Sciatic nerve (tissue), 2 donors: ENCODE measurements at places on chromosomes 11 and 22. TPM values are rescaled to one million over a fixed set of nuclear protein-coding genes. Genes with fewer than 3 reads are reported as not detected.

The MYO7A gene
- 16.7 TPM for total RNA-seq

The ATG2A gene
- total RNA-seq, result 28.0 TPM

The C11orf91 gene
- not detected for total RNA-seq

The PDGFB gene
- total RNA-seq, result 24.2 TPM

The USP35 gene
- total RNA-seq, result 11.5 TPM

The TRIM48 gene
- not detected for total RNA-seq

The EXPH5 gene
- 11.9 TPM for total RNA-seq

The ALX4 gene
- total RNA-seq, result 1.1 TPM

The ACTN3 gene
- 0.71 TPM for total RNA-seq

The KRTAP5-2 gene
- total RNA-seq, result not detected

The NNMT gene
- total RNA-seq, result 322 TPM

The FCHSD2 gene
- total RNA-seq, result 64.7 TPM

- no peak for DNase-seq
Measured at GRCh38 chr22:24823787-24824186, 17.8 kb downstream of the SGSM1 start.

DNA sequence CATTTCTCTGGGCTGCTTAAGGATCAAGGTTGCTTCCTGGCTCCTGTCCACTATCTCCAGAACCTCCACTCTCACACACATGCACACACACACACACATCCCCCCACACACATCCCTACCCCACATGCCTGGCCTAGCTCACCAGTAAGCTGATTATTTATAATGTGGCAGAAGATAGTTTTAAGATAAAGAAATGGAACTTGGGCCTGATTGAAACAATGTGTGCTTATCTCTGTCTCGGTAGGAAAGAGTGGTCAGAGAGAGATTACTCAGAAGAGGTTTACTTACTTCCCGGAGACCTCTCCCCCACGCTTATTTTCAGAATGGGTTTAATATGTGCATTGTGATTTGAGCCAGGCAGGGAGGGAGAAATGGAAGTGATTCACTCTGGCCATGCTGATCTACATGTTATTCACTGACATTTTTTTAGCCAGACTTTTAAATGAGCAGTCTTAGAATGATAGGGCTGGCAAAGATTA, 422.4 kb downstream of the TENM4 start:
- DNase-seq, result no peak

GRCh38 chr11:15852179-15852578, 504.2 kb downstream of the SOX6 start:
- no peak for DNase-seq

GRCh38 chr11:120031612-120032600, 106.0 kb downstream of the TRIM29 start:
- DNase-seq, result no peak

- no peak for DNase-seq
Measured at GRCh38 chr11:60845338-60845737, 3.4 kb downstream of the CCDC86 start.

GRCh38 chr22:44407171-44407986, 90.7 kb downstream of the RTL6 start:
- no peak for DNase-seq

GRCh38 chr11:75924966-75925784, 110.2 kb downstream of the UVRAG start:
- DNase-seq, result no peak

- DNase-seq, result no peak
Measured at GRCh38 chr11:68932933-68933577, 29.4 kb downstream of the IGHMBP2 start.

- no peak for DNase-seq
Measured at GRCh38 chr22:49063545-49063890, 764.2 kb downstream of the BRD1 start.

GRCh38 chr22:19693581-19693980, 20.7 kb upstream of the SEPTIN5 start:
- no peak for DNase-seq

- DNase-seq, result no peak
Measured at GRCh38 chr22:25212337-25212736, 7.1 kb upstream of the CRYBB2 start.

DNA sequence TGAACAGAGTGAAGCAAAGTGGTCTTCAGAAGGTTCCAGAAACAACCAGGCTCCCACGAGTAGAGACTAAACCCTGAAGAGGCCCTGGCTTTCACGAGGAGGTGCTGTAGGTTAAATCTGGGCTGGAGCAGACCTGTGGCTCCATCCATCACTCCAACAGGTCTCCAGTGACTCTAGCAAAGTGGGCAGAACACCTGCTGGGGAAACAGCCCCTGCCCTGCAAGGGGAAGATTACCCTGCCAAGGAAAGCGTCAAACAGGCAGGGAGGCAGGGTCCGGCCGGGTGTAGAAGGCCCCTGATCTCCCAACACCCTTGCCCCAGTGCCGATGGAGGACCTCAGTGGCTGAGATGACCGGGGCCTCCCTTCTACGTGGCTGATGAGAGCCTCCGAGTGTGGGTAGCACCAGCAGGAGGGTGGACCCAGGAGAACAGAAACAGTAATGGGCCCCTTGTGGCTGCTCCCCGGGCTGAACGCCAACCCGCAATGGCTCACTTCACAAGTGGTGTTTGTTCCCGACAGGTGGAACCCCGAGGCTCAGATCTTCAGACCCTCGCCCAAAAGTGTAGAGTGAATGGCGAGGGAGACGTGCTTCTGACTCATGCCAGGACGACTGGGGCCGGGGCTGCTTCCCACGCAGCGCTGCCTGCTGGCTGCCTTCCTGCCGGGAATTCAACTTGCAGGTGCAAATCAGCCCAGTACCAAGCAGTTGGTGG, 112.0 kb downstream of the SHANK2 start:
- DNase-seq, result no peak

GRCh38 chr11:4186464-4187054, 92.0 kb downstream of the RRM1 start:
- no peak for DNase-seq

GRCh38 chr11:66042227-66042995, 6.5 kb downstream of the GAL3ST3 start:
- no peak for DNase-seq

- no peak for DNase-seq
Measured at GRCh38 chr11:76025068-76025467, 181.2 kb downstream of the WNT11 start.

- DNase-seq, result no peak
Measured at GRCh38 chr11:96579656-96580055, 189.8 kb downstream of the JRKL start.

- peak; percentile 77 for DNase-seq
Measured at GRCh38 chr22:36860821-36861659, at the start of gene NCF4. Gene NCF4, plus strand, starts transcription at chr22:36861006. Its CDS starts 166 bp downstream, at chr22:36861172.
